ENCODE measurements at places on chromosomes 11 and 22.

- DNase-seq: no peak
Observed at GRCh38 chr11:79397252-79397651, 43.6 kb downstream of the TENM4 start.

- no peak for DNase-seq
Observed at GRCh38 chr11:36147491-36147890, 141.7 kb downstream of the COMMD9 start.

GRCh38 chr22:26446808-26447515 is 17.9 kb downstream of the ASPHD2 start:
- no peak for DNase-seq

GRCh38 chr22:27888310-27888709 is 30.7 kb downstream of the PITPNB start:
- DNase-seq: no peak

- DNase-seq: no peak
Observed at GRCh38 chr11:36041988-36042611, 98.2 kb downstream of the LDLRAD3 start.

- no peak for DNase-seq
Observed at GRCh38 chr11:67113231-67113721, 5.8 kb upstream of the KDM2A start.

DNA sequence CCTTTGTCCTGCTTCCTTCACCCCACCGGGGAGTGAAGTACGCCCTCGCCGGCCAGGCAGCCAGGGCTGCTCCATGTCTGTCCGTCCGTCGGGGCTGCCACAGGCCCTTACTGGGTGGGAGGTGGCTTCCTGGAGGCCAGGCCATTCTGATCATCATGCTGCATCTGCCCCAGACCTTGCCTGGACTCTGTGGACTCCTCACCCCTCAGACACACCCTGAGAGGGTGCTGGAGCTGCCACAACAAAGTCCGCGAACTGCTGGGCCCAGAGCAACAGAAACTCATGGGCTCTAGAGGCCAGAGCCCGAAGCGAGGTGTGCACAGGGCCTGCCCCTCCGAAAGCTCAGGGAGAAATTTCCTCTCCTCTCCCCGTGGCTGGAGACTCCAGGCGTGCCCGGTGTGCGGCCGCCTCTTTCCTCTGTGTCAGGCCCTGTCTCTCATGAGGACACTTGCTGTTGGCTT is 124.2 kb downstream of the KCNQ1OT1 start:
- no peak for DNase-seq

- no peak for DNase-seq
Observed at GRCh38 chr11:57340039-57340615, 2.0 kb downstream of the P2RX3 start.

Data from stimulated activated CD4-positive, alpha-beta T cell treated with anti-CD3 and anti-CD28 coated beads, TNF-alpha, amount 100 ng/mL, for 48 hours (primary cell).